NCI-H1092 (cell line): ENCODE measurements at places on chromosomes 3 and 15.

DNA sequence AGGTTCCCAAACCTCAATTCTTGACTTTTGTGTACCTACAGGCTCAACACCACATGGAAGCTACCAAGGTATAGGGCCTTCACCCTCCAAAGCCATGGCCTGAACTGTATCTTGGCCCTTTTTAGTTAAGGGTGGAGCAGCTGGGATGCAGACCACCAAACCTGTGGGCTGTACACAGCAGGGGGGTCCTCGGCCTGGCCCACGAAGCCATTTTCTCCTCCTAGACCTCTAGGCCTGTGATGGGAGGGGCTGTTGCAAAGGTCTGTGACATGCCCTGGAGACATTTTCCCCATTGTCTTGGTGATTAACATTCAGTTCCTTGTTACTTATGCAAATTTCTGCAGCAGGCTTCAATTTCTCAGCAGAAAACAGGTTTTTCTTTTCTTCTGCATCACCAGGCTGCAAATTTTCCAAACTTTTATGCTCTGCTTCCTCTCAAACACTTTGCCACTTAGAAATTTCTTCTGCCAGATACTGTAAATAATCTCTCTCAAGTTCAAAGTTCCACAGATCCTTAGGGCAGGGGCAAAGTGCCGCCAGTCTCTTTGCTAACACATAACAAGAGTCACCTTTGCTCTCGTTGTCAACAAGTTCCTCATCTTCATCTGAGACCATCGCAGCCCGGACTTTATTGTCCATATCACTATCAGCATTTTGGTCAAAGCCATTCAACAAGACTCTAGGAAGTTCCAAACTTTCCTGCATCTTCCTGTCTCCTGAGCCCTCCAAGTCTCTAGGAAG lies 90.9 kb upstream of the PLXND1 start:
- no peak for DNase-seq

DNA sequence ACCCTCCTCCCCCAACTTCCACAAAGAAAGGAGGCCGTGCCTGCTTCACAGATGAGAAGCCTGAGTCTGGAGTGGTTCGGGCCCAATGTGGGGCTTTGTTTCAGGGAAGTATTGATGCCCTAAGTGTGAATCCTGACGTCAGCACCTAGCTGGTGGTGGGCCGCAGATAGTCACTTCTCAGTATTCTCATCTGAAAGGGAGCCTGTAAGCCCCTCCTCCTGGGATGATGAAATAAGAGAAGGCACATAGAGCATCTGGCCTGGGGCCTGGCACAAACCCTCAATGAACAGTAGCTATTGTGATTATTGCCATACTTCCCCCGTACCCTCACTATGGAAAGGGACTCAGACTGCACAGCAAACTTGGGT lies 24.8 kb downstream of the LINGO1 start:
- no peak for DNase-seq

- no peak for DNase-seq
These were observed 12.5 kb downstream of the TRIM59 start for GRCh38 chr3:160437083-160437455.

DNA sequence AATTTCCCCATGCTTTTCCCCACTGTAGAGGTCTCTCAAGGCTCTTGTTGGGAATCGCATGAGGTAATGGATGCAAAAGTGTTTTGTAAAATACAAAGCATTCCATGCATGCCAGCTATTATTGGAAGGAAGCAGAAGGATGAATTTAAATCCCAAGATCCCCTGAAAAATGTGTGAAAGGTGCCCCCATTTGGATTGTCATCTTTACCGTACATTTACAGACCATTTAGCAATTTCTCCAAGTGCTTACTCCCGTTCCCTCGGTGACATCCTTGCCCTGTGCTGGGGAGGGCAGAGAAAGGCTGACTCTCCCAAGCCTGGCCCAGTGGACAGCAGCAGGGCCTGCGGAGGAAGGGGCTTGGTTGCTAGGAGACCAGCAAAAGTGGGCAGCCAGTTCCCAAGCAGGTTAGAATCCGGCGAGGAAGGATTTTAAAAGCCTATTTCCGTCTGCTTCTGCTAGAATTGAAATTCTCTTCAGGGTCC lies 31.1 kb upstream of the NEO1 start:
- no peak for DNase-seq

GRCh38 chr3:111732252-111732879 lies 126.7 kb upstream of the PHLDB2 start:
- DNase-seq, result no peak

- no peak for DNase-seq
These were observed 591.4 kb downstream of the NLGN1 start for GRCh38 chr3:173988909-173989308.

- no peak for DNase-seq
These were observed 19.5 kb downstream of the ADAMTSL3 start for GRCh38 chr15:83673385-83673784.

GRCh38 chr3:124784686-124785382 lies 54.6 kb downstream of the UMPS start:
- DNase-seq, result no peak

GRCh38 chr3:68985146-68985790 lies 28.2 kb downstream of the EOGT start:
- no peak for DNase-seq

- no peak for DNase-seq
These were observed 4.4 kb upstream of the ISG20 start for GRCh38 chr15:88634449-88634848.

DNA sequence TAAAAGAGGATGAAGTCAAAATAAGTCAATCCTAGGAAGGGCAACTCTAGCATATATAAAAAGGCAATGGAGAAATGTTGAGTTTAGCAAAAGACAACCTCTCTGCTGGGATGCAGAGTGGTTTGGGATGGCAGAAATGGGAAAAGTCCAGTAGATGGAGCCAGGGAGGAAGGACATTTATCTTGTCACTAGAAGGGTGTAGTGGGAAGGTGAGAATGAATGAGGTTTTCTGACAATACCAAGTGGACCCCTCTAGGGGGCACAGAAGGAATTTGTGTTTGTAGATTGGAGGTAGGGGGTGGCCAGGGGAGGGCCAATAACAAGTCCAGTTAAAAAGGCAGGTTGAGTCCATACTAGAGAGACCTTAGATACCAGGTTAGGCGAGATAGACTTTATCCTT lies 80.0 kb downstream of the THSD4 start:
- DNase-seq, result no peak

DNA sequence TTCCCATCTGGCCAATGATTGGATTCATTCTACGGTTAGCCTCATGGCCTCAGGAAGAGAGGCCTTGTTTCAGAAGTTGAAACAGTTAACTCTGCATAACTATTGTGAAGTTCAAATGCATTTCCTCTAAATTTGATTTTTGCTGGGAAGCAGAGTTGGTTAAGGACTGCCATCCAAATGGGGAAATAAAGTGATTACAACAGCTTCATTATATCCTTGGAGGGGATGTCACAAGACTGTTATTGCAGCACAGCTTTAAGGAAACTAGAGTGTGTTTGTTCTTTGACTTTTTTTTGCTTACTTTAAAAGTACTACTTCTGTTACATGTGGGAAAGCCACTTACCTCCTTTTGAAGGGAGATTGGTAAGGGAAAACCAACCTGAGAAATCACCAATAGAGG lies 164.8 kb downstream of the AKAP13 start:
- DNase-seq, result no peak

DNA sequence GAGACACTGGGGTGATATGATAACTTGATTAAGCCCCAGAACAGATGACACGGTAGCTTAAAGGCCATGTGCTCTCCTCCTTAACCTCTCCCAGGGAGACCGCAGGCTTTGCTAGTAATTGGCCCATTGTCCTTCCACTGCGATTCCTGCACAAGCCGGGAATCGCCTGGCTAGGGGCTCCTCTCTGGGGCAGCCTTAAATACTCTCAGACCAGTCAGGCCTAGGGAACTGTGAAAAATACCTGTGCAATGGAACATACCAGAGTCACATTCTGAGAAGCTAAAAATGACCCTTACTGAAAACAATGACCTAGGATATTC lies 56.3 kb downstream of the CPN2 start:
- DNase-seq, result no peak

DNA sequence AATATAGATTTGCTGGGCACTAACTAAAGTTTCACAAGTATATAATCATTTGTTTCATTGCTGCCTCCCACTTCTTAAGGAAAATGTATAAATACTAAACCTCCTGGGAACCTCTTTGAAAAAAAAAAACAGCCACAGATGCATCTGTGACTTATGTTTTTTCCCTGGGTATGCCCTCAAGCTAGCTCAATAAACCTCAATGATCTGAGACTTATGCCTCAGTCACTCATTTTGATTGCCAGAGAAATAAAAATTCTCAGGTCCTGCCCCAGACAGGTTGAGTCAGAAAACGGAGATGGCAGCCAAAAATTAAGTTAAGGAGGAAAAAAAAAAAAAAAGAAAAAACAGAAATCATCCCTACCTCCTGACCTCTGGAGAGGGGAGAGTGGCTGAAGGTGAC lies 22.1 kb downstream of the ILDR1 start:
- no peak for DNase-seq

GRCh38 chr3:134308350-134308891 lies 57.8 kb upstream of the RYK start:
- peak; percentile 46 for DNase-seq

- DNase-seq, result peak; percentile 59
These were observed 272.0 kb downstream of the RORA start for GRCh38 chr15:60957111-60957510.

GRCh38 chr15:22888120-22888859 lies 49.8 kb downstream of the NIPA2 start:
- no peak for DNase-seq
